ENCODE measurements at places on chromosomes 2 and 18.

DNA sequence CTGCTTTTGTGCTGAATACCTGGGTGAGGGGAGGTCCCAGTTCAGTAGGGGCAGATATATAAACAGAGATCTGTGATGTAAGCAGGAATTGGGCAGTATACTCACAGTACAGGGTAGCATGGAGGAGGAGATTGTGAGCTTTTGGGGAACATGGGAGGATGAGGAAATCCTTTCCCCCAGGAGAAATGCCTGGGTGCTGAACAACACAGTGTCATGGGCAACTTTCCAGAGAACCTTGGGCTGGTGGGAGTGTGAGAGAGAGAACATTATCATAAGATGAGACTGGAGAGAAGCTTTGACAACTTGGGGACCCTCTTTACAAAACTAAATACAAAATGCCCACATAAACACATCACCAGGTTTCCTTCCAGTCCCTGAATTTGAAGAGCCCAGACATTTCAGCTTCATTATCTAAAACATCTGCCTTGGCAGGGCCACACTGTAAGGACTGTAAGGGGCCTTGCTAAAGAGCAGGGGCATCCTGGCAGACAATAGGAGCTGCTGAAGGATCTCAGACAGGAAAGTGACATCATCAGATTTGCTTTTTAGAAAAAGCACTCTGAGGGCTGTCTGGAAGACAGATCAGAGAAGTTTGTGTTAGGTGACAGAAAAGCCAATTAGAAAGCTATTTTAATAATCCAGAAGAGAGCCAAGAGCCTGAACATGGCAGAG is 303.1 kb upstream of the FBXO11 start:
- DNase-seq, result no peak

- DNase-seq, result peak; percentile 64
These were observed 22.8 kb downstream of the ZSCAN30 start for GRCh38 chr18:35267161-35267651.

- no peak for DNase-seq
These were observed 11.2 kb upstream of the EFR3B start for GRCh38 chr2:25030702-25031101.

DNA sequence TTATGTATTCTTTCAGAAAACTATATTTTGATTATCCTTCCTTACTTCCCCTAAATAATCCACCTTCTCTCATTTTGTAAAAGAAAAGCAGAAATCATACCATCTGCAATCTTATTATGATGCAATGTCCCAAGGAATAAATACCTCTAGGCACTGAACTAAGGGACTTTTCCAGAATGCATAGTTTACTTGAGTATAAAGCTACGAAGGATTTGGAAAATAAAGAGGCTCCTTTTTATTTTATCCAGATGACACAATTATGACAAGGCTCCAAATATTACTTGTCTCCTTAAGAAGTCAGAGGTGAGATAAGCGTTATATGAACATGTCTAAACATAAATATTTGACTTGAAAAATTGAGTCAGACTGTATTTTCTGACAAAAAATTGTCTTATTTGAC is 72.1 kb downstream of the COL3A1 start:
- no peak for DNase-seq

DNA sequence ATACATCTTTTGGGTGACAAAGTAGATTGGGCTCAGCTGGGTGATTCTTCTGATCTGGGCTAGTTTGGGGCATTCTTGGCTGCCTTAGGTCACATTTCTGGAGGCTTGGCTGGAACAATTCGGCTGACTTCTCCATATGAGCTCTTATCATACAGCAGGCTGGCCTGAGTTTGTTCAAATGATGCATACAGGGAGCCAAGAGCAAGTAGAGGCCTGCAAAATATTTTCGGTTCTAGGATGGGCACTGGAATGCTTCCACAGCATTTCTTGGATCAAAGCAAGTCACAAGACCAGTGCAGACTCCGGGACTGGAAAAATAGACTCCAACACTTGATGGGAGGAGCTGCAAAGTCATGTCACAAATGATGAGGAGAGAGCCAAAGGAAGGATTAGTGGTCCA is 98.4 kb downstream of the SCG2 start:
- DNase-seq, result no peak

GRCh38 chr2:68366083-68366560 is 1.0 kb downstream of the PLEK start:
- no peak for DNase-seq

GRCh38 chr2:71704688-71705087 is 251.3 kb downstream of the DYSF start:
- DNase-seq, result no peak

DNA sequence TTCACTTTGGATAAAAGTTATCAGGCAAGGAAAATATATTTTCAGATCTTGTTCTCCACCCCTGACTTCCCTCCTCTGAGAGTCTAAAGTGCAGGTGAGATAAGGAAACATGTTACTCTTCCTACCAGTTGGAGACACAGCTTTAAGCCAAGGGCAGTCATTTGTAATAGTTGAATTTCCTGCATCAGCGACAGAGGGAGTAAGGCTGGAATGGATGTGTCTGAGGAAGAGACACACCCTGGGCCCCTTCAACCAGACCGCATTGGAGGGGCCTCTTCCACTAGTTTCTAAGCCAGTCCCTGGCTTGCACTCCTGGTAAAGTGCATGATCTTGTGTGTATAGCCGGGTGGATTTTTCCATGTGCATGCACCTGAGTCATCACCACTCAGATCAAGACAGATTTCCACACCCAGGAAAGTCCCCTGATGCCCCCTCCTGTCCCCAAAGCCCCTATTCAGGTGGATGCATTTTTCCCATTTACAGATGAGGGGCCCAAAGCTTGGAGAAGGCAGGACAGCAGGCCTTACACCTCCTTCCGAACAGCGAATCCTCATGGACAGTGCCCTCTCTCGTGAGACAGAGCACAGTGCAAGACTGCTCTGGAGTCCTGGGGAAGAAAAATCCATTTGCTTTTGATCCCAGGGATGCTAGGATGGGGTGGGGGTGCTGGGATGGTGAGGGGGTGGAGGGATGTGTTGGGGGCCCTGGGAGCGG is 66.7 kb upstream of the SH3RF3 start:
- no peak for DNase-seq

DNA sequence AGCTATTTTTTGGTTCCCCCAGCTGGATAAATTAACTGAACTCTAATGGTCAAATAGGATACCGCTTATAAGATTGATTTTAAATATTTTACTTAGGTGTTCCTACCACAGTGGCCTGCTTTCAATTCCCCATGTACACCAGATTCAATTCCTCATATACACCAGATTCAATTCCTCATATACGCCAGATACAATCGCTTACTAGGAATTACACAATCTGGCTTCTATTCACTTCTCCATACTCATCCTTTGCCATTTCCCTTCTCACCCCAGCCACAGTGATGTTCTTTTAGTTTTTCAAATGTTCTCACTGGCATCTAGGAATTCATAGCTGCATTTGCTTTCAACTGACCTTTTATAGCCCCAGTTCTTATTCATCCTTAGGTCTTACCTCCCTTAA is 66.5 kb downstream of the SLC40A1 start:
- DNase-seq, result no peak

DNA sequence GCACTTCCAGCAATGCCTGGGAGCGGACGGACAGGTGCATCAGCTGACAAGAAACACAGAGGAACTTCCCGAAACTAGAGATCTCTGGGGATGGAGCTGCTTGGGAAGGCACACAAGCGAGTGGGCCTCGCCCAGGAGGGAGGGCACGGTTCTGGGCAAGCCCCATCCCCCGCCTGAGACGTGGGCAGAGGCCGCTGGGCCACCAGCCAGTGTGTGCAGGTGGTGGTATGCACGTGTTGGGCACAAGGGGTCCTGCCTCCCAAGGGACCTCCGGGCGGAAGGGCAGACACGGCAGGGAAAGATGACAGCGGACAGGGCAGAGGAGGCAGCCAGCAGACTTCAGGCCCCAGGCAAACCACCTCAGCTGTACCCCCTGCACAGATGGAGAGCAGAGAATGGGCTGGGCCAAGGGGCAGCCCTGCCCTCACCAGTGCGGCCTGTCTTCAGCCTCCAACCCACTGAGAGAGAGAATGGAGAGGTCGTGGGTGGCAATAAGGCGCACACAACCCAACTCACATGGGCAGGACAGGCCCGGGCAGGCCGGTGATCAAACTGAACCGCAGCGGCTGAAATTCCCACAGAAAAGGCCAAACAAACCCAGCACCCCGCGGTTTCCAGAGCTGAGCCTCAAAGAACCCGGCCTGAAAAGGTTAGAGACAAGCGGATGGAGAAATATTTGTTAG is 51.2 kb downstream of the HDAC4 start:
- DNase-seq, result no peak

GRCh38 chr2:205654878-205655605 is 27.3 kb upstream of the NRP2 start:
- no peak for DNase-seq

GRCh38 chr2:159208438-159208837 is 78.1 kb downstream of the WDSUB1 start:
- DNase-seq, result no peak

DNA sequence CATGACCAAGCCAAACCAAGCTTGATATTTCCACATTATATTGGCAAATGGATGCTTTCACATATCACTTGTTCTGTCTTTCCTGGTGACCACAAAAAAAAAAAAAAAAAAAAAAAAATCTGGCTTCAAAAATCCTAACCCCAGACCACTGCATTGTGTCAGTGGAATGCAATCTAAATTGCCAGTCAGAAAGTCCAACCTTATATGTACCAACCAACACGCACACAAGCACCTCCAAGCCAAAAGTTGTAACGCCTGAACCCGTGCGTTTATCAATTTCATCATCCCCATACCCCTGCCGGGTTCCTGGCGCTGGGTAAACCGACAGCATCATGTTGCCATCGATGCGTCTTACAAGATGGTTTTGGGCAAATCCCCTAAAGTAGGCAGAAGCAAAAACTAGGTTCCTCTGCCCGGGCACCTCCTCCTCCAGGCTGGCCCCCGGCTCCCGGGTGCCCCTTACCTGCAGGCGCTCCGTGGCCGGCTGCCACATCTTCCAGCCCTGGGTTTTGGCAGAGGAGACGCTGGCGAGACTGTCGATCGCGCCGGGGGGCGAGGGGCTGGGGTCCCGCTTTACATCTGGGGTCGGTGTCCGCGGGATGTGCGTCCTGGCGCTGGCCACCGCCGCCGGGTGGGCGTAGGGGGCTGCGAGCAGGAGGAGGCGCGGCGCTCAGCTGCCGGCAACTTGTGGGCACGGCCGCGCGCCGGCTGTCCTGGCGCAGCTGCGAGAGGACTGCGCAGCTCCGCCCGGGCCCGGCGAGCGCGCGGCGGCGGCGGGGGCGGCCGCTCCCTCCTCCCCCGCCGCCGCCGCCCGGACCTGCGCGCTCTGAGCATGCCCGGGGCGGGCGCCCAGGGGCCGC is at the start of gene PID1:
PID1 (minus strand) TSS at position 737 of the 860 bp plus-strand sequence; CDS start at position 493, 244 bp downstream.
- no peak for DNase-seq

DNA sequence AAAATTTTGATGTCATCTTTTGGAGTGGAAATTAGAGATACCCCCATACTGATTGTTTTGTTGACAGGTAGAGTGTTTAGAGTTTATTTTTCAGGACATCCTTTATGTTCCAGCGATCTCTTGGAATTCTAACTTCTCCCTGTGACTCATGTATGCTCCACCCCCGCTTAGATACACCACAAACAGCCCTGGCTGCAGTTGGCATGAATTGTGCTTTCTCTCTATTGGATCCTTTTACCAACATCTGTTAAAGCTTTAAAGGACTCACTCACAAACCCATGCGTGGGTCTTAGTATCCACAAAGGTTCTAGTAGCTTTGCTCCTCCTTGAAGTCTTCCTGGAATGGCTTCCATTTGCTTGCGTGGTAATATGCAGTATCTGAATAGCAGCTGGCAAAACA is 409.5 kb upstream of the POU3F3 start:
- DNase-seq, result no peak
